Omental fat pad (tissue), 4 donors: ENCODE measurements at places on chromosomes 2 and 18.
A peak's percentile ranks its signal among the peaks of the same experiment; 100 is the strongest.

DNA sequence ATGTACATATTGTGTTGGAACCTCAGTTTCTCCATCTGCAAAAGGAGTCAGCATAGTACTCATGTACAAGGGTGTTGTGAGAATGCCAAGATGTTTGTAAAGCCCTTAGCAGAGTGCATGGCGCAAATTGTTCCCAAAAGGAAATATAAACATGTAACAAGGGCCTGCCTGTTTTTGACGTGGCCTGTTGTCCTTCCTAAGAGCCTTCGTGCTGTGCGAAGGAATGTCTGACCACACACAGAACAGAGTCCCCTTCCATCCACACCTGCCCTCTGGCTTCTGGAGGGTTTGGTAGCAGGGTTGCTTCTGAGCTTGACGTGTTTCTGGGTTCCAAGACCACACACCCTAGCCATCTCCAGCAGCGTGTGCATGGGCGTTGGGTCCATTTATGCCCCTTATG lies 34.9 kb downstream of the CABLES1 start:
- DNase-seq, result no peak

- DNase-seq, result no peak
Measured at GRCh38 chr2:166170356-166170755, 42.5 kb upstream of the SCN1A start.

DNA sequence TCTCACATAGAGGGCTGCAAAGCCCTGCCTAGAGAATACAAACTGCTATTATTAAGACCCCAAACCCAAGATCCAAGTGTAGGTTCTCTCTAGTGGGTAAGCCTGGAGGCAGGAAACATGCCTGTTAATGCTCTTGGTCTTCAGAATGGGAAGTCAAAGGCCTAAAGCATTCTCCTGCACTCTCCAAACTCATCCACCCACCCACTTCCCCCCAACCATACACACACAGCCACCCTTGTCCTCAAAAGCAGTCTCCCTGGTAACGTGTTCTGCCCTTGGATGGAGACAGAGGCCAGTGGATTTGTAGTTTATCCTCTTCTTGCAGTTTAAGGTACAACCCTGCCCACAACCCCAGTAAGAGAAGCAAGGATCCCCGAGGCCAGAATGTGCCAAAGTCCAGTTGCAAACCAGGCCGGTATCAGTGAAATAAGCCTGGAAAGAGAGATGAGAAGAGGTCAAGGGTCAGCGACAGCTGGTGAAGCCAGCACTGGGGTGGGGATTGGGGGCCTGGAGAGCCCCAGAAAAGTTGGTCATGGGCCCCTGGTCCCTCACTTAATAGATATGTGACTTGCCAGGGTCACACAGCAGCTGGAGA lies 23.0 kb downstream of the TMEM247 start:
- no peak for DNase-seq

GRCh38 chr2:84314901-84315330 lies 144.2 kb downstream of the SUCLG1 start:
- peak; percentile 75 for DNase-seq

- no peak for DNase-seq
Measured at GRCh38 chr2:173264603-173265366, 89.9 kb upstream of the CDCA7 start.

DNA sequence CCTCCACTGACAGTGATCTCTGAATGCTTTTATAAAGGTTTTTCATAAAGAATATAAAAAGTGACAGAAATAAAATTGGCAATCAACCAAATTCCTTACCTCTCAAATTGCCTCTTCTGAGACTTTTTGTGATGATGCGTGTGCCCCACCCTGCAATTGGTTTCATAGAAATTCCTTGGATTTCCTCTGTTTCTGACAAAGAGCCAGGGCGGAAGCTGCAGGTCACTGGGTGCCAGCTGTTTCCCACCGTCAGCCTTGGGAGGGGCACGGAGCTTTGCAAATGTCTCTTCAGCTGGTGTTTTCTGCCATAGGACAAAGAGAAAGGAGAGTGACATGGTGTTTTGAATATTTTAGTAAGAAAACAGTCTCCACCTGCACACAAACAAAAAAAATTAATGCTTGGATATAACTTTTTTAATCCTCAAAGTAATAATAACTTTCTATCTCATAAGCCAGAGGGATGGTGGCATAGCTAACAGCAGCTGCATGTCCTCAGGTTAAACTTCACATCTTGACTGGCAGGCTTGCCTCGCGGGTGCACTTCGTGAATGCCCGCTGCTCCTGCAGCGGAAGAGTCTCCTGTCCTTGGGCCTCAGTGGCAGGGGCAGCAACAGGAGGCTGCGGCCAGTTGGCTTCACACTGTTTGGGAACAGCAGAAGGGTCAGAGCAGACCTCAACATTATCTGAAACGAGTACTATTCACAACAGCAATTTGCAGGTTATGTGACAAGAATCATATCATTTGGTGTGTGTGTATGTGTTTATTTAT lies 24.7 kb downstream of the AGAP1 start:
- DNase-seq, result no peak

GRCh38 chr2:105405291-105405690 lies 6.4 kb upstream of the FHL2 start:
- no peak for DNase-seq

DNA sequence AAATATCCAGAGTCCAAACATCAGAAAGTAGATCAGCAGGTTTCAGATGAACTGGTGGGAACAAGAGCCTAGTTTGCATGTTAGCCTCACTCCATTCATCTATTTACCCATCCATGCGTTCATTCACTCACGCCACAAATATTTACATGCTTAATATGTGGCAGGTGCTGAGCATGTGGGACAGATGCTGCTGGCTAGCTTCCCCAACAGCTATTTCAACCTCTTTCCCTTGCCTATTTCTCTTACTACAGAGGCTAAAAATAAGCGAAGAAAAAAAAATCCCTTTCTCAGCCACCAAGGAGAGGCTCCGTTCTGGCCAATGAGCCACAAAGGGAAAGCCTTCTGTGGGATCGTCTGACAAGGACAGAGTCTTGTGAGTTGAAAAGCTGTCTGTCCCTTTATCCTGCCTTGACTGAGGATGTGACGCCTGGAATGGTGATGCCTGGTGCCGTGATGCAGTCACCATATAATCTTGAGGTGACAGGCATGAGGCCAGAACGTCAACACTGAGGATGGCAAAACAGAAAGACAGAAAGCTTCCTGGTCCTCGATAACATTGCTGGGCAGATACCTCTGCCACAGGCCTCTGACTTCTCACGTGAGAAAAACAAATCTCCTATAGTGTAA lies 78.2 kb downstream of the KCTD1 start:
- no peak for DNase-seq

GRCh38 chr2:61658841-61659780 lies 121.0 kb upstream of the XPO1 start:
- no peak for DNase-seq
